T1000 (cell line): ENCODE measurements at places on chromosomes 11 and 22.

GRCh38 chr22:36999463-36999862, 19.8 kb downstream of the TST start:
- no peak for DNase-seq

DNA sequence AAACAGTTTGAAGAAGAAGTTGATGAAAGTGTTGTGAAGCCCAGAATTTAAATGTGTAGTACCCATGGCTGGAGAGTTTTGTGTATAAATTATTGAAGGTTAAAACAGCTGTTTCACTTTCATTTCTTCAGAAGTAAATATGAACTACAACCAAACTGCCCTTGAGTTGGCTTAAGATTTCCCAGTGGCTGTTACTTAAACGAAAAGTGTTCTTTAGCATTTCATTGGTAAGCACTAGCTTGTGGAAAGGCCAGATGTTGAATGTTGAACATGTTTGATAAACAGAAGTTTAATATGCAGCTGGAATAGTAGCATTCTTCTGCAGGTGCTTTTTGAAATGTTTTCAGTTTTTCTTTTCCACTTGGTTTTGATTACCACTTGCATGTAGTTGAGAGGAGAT, 83.2 kb upstream of the TNRC6B start:
- no peak for DNase-seq

- no peak for DNase-seq
These were observed 252.7 kb upstream of the PITPNB start for GRCh38 chr22:28171712-28172111.

DNA sequence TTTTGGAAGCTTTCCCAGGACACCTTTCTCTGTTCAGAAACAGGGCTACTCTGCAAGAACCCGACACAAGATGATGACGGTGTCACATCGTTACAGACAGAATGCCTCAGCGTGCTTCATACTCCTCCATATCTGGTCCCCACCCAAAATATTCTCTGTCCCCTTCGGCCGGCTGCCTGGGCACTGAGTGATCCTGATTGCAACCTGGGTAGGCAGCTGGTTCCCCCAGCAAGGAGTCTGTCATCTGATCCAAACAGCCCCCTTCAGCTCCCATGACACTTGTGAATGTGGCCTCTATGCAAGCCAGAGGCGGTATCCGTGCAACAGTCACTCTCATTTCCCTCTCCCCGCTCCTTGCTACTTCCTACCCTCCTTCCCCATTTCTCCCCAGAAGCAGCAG, 431.7 kb upstream of the B3GAT1 start:
- DNase-seq = no peak

DNA sequence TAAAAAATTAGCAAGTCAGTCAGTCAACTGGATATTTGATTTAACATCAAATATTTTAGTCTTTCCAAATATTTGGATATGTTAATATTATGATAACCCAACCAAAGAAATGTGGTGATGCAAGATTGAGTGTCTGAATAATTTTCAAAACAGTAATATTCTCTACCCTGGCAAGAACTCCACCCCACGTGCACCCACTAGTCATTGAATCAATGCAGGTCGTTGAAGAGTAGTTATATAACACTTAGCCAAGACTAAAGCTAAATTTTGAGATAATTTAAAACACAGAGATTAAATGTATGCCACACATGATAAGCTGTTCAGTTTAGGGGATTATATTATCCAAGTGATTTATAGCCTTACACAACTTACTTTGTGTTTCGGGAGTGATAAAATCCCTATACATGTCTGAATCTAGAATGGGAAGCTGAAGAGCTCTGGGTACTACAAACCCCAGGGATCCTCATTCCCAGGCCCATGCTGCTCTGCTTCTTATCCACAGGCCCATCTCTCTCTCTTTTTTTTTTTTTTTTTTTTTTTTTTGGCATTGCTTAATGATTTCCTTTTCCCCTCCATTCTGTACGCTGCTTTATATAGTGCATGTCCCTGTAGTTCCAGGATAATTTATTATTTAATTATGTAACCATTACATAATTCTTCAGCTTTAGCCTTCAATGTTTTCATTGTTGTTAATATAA, 392.9 kb downstream of the NTM start:
- DNase-seq = no peak

DNA sequence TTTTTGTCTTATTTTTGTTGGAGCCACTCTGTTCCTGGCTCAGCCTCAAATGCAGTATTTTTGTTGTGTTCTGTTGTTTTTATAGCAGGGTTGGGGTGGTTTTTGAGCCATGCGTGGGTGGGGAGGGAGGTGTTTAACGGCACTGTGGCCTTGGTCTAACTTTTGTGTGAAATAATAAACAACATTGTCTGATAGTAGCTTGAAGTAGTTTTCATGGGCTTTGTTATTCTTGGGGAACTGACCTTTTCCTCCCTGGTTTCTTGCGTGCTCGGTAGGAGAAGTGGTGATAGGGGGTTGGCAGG, 6.0 kb upstream of the MCM5 start:
- DNase-seq = no peak

DNA sequence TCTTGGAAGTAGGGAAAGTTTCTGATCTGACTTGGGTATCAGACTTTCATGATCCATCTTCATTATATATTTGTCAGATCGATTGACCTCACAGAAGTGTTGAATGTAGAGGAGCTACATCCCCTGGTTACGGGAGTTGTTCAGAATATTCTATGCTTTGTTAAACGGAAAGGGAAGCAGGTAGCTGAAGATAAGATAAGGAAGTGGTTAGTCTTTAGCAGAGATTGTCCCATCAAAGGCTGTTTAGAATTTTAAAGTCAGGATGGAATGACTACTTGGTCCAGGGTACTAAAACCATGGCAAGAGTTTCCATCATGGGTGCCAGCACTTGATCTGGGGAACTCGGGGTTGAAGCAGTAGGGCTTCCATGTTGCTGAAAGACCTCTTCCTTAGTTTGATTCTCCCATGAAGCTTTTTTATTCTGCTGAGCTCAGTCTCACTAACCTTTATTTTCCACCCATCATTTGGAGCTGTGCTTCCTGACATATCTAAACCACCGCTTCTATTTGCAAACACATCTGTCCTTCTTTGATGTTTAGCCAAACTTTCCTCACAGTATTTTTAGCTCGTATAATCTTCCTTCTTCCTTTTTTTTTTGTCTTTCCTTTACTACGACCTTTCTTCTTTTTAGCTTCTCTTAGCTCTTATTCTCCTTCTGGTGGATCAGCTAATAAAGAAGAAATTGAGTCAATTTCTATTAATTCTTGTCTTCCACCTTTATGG, 4.0 kb upstream of the C22orf31 start:
- no peak for DNase-seq

DNA sequence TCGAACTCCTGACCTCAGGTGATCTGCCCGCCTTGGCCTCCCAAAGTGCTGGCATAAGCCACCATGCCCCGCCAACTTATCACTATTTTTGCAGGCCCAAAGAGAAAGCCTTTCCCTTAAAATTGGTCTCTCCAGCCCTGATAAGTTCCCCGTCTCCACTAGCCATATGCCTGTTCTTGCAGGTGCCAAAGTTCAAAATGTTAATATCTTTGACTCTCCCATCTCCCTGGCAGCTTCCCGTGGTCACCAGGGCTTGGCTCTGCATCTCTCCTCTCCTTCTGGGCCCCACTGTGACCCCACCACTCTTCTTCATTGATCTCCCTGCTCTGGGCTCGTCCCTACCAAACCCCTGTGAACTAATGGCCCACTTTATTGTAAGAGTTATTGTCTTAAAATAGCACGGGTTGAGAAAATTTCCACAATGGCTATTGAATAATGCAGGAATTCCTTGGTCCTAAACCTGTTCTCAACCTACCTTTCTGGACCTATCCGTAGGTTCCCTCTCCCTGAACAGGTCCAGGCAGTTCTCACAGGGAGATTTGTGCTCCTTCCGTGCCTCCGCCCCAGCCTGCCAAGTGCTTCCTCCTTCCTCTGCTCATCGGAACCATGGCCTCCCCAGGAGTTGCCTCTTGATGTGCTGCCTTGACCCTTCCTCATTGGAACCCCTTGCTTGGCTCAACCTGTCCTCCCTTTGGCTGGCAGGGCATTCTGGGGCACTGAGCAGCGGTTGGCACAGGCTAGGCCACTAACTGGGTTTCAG, 147.5 kb downstream of the DSCAML1 start:
- DNase-seq = no peak

- DNase-seq = no peak
These were observed 13.2 kb downstream of the HSD17B12 start for GRCh38 chr11:43693731-43694130.

DNA sequence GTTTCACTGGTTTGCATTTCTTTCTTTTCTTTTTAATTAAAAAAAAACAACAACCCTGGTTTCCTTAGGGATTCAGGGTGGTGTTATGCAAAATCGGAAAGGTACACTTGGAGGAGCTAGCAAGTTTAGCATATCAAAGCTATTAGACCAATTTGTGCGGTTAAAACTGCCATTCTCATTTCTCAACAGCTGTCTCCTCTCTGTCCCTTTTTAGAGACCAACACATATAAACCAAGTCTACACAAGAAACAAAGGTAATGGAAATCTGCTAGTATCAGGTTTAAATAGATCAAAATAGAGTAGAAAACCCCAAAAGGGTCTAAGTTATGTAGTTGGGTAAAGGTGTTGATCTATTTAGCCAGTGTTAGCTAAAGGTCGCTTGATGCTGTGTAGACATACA, 1.7 kb upstream of the SESN3 start:
- DNase-seq = no peak

- DNase-seq = no peak
These were observed 522.6 kb downstream of the MN1 start for GRCh38 chr22:27278946-27279345.

DNA sequence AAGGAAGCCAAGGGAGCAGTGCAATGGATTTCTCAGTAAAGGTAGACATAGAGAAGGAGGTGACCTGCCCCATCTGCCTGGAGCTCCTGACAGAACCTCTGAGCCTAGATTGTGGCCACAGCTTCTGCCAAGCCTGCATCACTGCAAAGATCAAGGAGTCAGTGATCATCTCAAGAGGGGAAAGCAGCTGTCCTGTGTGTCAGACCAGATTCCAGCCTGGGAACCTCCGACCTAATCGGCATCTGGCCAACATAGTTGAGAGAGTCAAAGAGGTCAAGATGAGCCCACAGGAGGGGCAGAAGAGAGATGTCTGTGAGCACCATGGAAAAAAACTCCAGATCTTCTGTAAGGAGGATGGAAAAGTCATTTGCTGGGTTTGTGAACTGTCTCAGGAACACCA, 6.6 kb downstream of the TRIM22 start:
- no peak for DNase-seq

GRCh38 chr11:17528181-17528691, 16.0 kb downstream of the USH1C start:
- DNase-seq = no peak

GRCh38 chr11:70134490-70134889, 56.4 kb downstream of the ANO1 start:
- no peak for DNase-seq

DNA sequence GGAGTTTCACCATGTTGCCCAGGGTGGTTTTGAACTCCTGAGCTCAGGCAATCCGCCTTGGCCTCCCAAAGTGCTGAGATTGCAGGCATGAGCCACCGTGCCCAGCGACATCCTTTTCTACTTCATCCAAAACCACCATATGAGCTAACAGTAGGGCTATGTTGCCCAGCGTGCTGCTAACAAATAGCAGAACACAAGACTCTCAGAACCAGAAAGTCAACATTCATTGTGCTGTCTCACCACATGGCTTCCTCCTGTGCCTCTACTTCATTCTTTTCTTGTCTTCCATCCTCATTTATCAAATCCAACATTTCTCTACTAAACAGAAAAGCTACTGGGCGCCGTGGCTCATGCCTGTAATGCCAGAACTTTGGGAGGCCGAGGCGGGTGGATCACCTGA, 12.0 kb upstream of the DENND5A start:
- DNase-seq = no peak

GRCh38 chr11:5597953-5598352, 1.5 kb downstream of the TRIM6 start:
- DNase-seq = no peak

DNA sequence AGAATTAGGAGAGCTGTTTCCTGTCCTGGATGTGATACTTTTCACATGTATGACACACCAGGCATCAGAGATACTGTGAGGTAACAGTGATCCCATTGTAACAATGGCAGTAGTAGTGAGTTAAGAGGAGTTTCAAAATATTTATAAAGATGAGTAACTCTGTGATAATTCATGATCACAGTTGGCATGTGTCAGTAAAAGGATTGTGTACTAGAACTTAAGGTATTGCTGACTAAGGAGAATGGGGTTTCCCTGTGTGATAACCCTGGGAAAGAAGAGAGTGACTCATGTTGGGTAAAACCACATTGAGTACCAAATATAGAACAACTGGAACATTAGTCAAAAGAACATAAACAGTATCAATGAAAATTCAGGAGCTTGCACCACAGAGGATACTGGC, 22.9 kb upstream of the SLC5A1 start:
- DNase-seq = no peak

DNA sequence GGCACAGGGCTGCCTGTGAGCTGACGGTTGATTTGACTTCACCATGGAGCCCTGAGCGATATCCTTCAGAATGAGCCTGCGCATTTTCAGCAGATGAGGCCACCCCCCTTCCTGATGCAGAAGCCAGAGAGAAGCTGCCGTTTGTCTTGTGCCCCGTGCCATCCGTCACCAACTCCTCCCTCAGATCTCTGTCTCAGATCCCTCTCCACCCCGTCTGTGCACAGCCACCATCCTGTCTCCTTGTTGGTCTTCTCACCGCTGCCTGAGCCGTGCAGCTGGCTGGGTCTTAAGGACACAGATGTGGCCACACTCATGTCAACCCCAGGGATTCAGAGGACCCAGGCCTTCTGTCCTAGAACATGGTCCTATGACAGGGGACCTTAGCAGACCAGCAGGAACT, 293.9 kb downstream of the TBC1D22A start:
- DNase-seq = no peak

DNA sequence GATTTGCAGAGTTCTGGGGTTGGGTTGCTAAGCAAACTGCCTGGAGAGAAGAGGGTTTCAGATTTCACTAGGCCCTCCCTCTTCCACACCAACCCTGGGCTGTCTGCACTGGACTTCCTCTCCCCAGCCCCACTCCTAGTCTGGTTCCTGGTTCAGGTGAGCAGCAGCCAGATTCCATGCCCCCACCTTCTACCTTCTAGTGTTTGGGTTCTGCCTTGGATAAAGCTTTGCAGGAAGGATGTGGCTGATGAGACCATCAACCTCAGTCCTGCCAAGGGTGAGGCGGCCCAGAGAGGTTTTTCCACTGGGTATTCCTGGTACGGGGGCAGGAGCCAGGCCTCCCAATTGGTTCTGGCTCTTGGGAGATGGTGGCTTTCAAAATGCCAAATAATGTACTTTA, 68.3 kb downstream of the BCR start:
- DNase-seq = no peak
